ENCODE measurements at places on chromosomes 6 and 20.

- DNase-seq: no peak
Observed at GRCh38 chr6:109008054-109008453, 86.6 kb downstream of the SESN1 start.

GRCh38 chr6:328136-328670 is 35.9 kb downstream of the DUSP22 start:
- no peak for DNase-seq

DNA sequence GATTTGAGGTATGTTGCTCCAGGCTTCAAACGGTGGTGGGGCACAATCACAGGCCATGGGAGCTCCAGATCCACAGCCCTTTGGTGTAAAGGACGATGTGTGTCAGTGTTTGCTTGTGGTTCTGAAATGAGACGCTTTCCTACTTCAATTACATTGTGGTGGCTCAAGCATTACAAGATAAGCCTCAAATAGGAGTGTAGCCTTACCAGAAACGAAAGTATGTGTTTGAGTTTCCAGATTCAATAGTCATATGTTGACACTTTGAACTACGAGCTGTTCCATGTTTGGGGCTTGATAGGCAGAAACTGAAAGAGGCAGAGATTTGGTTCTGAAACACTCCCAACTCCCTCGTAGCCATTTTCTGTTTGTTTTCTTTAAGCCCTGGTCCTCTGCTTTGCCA is 187.1 kb downstream of the MYLK4 start:
- DNase-seq: no peak

- DNase-seq: no peak
Observed at GRCh38 chr6:101453221-101453620, 59.7 kb downstream of the GRIK2 start.

GRCh38 chr20:32510601-32511357 is 74.4 kb downstream of the NOL4L start:
- no peak for DNase-seq

DNA sequence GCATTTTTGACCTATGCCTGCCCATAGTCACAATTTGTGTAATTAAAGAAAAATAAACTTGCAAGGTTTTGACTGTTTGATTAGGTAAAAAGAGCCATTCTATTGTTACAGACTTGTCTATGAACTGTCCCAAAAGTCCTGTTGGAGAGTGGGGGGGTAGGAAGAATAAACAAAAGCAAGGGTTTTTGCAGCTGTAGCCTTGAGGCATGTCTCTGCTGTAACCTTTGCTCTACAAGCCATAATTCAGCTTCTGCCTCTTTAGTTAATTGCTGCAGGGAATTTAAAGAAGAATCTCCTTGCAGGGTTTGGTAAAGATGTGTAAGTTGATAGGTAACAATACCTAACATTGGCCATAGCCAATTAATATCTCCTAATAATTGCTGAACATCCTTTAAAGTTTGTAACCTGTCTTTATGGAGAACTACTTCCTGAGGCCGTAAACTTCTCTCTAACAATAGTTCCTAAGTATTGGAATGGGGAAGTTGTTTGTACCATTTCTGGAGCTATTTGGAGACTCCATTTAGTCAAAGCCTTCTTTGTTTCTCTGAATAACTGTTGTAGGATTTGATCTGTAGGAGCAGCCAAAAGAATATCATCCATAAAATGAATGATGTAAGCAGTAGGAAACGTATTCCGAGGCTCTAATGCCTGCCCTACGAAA is 7.9 kb upstream of the ABHD12 start:
- DNase-seq: no peak

DNA sequence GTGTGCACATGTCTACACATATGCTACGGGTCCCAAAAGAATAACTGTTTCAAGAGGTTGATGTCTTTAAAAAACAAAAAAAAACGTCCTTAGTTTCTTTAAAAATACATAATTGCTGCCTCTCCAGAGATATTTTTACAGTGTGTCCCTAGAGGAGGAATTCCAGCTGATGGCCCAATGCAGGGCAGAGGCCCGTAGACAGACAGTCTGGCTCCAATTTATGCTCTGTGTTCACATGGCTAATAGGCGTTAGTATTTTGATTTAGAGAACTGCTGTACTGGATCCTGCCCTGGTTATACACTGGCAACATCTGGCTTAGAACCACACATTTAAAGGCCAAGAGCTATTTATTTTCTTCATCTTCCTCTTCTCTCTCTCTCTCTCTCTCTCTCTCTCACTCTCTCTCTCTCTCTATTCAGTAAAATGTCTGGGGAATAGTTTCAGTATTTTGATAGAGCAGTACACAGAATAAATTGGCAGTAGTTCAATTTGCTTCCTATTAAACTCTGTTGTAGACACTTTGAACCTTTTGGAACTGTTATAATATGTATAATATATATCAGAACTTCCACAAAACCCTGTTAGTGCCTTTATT is 260.6 kb downstream of the EYA4 start:
- no peak for DNase-seq

- peak; percentile 59 for DNase-seq
Observed at GRCh38 chr6:137904822-137905617, 38.0 kb downstream of the TNFAIP3 start.

DNA sequence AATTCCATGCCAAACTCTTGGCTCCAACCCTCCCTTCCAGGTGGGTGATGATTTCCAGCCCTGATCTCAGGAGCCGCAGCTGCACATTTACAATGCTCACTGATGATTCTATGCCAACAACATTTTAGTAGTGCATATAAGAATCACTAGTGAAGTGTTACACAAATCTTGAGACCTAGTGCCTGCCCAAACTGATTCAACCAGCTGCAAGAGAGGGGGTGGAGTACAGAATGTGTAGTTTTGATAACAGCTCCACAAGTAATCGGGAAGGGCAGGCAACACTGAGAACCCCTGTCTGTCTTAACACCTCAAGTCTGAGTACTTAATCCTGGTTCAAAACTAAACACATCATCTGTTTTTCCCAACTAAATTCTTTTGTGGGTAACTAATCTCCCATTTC is 91.7 kb downstream of the PRDM1 start:
- no peak for DNase-seq

DNA sequence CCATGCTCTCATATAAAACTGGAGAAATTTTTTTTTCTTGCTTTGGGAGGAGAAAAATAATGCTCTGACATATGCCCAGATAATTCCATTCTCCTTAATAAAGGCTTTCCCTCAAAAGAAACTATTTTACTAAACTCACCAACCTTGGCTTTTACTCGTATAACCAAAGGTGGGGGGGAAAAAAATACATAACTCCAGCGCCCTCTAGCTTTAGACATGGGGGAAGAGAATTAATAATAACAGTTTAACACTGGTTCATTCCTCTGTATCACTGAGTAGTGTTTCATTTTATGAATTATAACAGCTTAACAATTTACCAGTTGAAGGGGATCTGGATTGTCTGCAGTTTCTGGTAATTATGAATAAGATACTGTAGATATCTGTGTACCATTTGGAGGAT is 1226.1 kb downstream of the GRIK2 start:
- DNase-seq: no peak

DNA sequence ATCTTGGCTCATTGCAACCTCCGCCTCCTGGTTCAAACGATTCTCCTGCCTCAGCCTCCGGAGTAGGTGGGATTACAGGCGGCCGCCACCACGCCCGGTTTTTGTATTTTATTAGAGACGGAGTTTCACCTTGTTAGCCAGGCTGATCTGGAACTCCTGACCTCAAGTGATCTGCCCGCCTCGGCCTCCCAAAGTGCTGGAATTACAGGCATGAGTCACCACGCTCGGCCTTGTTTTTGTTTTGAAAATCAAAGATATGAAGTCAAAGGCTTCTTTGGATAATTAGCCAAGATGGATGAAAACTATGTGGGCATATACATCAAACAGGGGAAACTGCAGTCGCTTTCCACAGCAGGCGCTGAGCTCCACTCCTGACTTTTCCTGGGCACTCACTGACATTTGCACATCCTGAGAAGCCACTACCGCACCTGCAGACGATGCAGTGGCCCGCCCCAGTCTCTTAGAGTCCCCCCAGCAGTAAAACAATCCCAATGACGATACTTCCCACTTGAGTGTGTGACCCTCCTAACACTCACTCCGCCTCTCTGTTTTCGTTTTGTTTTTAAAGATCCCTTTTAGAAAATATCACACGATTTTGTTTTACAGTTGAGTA is 44.1 kb downstream of the GJA1 start:
- no peak for DNase-seq

- no peak for DNase-seq
Observed at GRCh38 chr20:19710336-19711120, 47.5 kb upstream of the RIN2 start.

- DNase-seq: no peak
Observed at GRCh38 chr20:6868861-6869260, 101.4 kb downstream of the BMP2 start.

- DNase-seq: no peak
Observed at GRCh38 chr6:5191222-5191621, 69.5 kb downstream of the LYRM4 start.

GRCh38 chr6:136117081-136117480 is 133.0 kb downstream of the MTFR2 start:
- DNase-seq: no peak

DNA sequence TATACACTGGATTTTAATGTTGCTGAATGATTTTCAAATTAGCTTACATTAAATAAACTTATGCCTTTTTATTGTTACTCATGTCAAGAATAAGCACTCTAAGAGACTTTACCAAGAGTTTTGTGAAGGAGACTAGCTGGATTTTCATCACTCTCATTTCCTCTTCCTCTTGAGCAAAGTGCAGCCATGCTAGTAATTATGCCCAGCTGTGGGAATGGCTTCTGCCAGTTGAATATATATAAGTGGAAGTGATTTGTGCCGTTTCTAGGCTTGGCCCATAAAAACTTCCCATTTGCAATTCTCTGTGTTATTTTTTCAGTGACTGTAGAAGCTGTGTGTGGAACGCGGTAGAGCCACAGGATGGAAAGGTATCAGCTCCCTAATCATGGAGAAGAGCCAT is 255.8 kb downstream of the HDGFL1 start:
- no peak for DNase-seq

DNA sequence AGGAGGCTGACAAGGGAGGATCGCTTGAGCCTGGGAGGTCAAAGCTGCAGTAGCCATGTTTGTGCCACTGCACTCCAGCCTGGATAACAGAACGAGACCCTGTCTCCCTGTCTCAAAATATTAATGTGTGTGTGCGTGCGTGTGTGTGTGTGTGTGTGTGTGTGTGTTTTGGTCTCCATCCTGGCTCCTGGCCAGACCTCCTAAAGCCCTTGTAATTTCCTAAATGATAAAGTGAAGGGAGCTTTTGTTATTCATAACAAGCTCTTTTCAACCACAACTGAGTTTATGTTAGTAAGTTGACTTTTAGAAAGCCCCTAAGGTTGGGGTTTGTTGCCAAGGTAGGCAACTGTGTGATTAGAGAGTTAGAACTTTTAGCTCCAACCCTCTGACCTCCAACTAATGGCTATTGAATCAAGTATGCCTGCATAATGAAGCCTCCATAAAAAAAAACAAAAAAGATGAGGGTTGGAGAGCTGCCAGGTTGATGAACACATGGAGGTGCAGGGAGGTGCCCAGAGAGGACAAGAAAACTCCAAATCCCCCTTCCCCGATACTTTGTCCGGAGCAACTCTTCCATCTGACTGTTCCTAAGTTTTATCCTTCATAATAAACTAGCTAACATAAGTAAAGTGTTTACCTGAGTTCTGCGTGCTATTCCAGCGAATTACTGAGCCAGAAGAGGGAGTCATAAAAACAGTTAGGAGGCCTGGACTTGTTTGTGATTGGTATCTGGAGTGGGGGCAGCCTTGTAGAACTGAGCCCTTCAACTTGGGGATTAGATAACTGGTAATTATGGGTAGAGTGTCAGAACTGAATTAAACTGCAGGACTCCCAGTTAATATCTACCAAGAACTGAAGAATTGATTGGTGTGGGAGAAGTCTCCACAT is 5.3 kb upstream of the AIF1 start:
- no peak for DNase-seq

GRCh38 chr20:52959125-52959524 is 13.0 kb upstream of the TSHZ2 start:
- no peak for DNase-seq

- peak; percentile 77 for DNase-seq
Observed at GRCh38 chr20:31968291-31969126, 558 bp downstream of the XKR7 start.

DNA sequence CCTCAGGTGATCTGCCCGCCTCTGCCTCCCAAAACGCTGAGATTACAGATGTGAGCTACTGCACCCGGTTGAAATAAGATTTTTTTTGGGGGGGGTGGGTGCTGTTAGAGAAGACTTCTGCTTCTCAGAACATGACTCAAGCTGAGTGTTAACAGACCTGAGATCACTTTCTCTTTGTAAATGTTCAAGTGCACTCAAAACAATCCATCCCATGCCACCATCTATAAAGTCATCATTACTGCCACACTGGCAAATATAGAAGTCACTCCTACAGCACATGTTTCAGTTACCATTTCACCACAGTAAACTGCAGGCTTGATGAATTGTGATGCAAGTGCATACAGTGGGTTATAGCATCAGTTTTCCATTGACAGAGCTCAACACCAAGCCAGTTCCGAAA is 9.0 kb downstream of the VPS16 start:
- no peak for DNase-seq

- DNase-seq: no peak
Observed at GRCh38 chr6:54698974-54699373, 147.6 kb upstream of the FAM83B start.

- DNase-seq: no peak
Observed at GRCh38 chr20:58906894-58907293, 54.4 kb downstream of the GNAS start.

- no peak for DNase-seq
Observed at GRCh38 chr6:72061286-72061685, 174.9 kb downstream of the RIMS1 start.

GRCh38 chr6:41443616-41444525 is 102.3 kb upstream of the FOXP4 start:
- no peak for DNase-seq

GRCh38 chr20:14481863-14482262 is 144.5 kb upstream of the FLRT3 start:
- DNase-seq: no peak

- no peak for DNase-seq
Observed at GRCh38 chr20:9480066-9480465, 34.3 kb upstream of the LAMP5 start.

GRCh38 chr6:156919370-156919769 is 142.2 kb downstream of the ARID1B start:
- no peak for DNase-seq

DNA sequence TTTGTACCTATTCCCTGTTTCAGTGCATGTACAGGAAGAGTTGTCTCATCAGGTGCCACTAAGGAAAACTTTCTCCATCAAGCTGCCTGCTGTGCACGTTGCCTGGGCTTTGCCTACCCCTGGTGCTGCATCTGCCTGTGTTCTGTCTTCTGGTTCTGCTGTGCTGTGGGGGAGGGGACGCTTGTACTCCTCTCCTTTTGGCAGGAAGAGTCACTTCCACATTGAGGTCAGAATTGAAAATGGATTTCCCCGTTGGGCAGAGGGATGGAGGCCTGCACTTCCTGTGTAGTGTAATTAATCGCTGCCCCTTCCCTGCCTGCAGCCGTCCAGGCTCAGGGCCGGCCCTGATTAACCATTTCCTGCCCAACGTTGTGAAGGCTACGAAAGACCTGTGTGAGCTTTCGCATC is 153.3 kb downstream of the SCML4 start:
- DNase-seq: peak; percentile 24

- no peak for DNase-seq
Observed at GRCh38 chr6:114955363-114955762, 612.5 kb upstream of the HS3ST5 start.

- DNase-seq: no peak
Observed at GRCh38 chr6:51841626-51842025, 245.8 kb downstream of the PKHD1 start.

Data from CD4-positive, alpha-beta T cell treated with Interleukin-6 for 4 hours (primary cell).